ENCODE measurements at places on chromosomes 1 and 21.

DNA sequence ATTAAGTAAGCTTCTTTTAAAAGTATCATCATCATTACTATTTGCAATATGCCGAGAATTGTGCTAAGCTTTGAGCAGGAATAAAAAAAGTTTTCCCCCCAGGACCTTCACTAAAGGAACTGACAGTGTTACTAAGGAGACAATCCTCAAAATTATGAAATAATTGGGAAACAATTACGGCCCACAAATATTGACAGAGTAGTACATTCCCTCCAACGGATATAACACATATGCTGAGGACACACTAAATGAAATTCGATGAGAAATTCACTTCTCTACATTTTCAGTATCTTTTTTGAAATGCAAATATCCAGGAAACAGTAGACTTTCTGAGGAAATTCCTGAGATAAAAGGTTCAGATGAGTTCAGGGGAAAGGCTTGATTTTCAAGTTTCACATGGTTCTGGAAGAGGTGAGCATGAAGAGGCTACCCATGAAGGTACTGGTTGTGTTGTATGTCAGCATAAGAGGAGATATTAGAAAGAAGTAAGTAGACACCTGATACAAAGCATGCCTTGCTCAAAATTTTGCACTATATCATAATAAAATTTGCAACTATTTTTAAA is 171.2 kb upstream of the NR5A2 start:
- no peak for DNase-seq

GRCh38 chr1:181936768-181937581 is 124.5 kb downstream of the ZNF648 start:
- peak; percentile 17 for DNase-seq

DNA sequence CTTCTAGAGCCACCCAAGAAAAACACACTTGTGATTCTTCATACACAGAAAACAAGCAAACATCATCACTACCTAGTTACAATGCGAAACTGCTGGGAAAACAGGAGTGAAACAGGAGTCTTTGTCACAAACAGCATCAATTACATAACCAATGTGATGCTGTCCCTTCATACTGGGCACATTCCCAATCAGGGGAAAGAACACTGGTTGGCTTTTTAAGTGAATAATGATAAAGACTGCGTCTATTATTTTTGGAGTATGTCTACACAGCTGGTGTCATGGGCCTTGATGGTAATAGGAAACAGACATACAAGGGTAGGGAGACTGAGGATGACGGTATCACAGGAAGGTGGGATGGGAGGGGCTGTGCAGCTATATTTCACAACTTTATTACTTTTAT is 43.3 kb downstream of the SIPA1L2 start:
- no peak for DNase-seq

GRCh38 chr1:83807821-83808220 is 191.1 kb downstream of the TTLL7 start:
- DNase-seq, result no peak

- no peak for DNase-seq
Observed at GRCh38 chr1:89791064-89791726, 29.6 kb upstream of the LRRC8D start.

DNA sequence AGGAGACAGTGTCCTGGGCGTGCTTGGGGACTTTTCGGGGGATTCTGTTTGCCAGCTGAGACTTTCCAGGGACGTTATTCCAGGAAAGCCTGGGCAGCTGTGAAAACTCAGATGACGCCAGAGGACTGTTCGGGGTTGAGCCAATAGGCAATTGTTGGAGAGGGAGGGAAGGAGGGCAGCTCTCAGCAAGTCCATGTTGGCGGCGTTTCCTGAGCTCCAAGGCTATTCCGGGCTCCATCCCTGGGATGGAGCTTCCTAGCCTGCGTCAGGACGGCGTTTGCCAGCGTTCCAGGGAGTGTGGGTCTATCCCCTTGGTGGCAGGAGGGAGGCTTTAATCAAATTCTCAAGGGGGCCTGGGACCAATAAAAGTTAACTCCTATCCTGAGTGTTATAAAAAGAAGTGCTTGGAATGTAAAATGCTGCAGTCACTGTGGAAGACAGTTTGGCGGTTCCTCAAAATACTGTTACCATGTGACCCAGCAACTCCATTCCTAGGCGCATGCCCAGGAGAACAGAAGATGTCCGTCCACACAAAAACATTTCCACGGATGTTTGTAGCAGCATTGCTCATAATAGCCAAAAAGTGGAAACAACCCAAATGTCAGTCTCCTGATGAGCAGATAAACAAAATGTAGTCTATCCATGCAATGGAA is 15.2 kb downstream of the SLC27A3 start:
- no peak for DNase-seq

DNA sequence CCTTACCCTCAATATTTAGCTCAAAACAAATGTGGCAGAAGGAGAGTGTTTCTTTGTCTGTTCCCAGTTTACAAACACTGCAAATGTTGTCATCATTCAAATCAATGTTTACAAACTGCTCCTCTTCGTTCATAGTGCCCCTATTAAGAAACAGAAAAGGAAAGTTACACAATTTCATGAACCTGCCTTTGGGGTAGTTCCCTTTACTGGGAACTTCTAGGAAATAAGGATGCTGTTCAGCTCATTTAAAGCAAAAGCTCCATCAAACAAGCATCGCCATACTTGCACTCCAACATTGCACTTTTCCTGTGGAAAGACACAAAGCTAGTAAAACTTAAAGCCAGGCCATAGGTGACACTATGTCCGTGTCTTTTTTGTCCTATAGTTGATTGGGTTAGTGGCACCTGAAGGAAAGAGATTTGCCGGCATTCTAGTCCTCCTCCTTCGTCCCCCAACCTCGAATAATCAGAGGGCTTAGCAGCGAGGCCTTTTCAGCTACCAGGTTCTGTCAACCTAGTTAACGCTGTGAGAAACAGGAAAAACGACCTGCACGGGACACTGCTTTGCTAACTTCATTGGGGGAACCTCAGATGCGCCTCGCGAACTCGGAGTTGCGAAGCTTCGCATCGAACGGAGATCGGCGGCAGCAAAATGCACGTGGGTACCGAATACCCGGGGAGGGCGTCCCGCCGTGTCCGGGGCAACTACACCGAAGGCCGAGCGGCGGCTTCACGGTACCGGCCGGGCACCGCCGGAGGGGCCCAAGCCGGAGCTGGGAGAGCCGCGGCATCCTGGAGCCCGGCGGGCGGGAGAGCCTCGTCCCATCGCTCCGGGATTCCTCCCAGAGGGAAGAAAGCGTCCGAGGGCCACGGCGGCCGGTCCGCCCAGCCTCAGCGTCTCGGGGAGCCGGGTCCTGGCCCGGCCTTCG is 706 bp downstream of the C21orf91 start:
- DNase-seq, result no peak

- DNase-seq, result no peak
Observed at GRCh38 chr1:109671067-109671466, 3.2 kb downstream of the GSTM2 start.

DNA sequence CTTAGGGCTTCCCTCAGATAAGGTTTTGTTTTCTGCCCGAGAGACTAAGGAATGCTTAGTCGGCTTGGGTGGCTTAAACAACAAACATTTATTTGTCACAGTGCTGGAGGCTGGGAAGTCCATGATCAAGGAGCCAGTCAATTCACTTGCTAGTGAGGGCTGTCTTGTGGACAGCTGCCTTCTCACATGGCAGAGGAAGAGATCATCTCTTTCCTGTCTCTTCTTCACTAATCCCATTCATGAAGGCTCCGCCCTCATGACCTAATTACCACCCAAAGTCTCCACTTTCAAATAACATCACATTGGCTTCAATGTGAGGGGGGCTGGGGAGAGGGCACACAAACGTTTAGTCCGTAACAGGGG is 50.5 kb upstream of the IL12RB2 start:
- no peak for DNase-seq

- no peak for DNase-seq
Observed at GRCh38 chr1:153348511-153349362, at the start of gene PGLYRP4. Gene PGLYRP4, minus strand, starts transcription at chr1:153348841. Its CDS starts 909 bp downstream, at chr1:153347932.

DNA sequence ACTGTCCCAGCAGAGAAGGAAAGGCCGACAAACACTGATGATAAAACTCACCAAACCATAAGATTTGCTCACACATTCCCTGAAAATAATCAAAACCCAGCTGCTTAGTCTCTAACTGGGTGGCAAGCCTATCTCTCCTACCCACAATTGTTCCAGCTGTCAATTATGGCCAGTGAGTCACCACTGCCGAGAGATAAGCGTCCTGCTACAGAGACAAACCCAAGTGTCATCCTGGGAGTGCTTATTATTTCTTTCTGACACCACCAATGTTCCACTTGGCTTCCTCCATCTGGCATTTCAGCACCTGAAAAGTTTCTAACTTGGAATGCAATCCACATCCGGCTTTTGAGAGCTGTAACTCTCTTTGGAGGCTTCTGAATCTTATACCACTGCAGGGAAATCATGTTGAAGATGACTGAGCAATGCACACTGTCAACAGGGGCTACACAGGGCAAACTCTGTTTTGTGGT is 51.5 kb upstream of the VAV3 start:
- peak; percentile 86 for DNase-seq

- DNase-seq, result no peak
Observed at GRCh38 chr1:239835946-239836440, 255.7 kb upstream of the FMN2 start.

GRCh38 chr1:154812877-154813276 is 57.2 kb downstream of the KCNN3 start:
- no peak for DNase-seq

DNA sequence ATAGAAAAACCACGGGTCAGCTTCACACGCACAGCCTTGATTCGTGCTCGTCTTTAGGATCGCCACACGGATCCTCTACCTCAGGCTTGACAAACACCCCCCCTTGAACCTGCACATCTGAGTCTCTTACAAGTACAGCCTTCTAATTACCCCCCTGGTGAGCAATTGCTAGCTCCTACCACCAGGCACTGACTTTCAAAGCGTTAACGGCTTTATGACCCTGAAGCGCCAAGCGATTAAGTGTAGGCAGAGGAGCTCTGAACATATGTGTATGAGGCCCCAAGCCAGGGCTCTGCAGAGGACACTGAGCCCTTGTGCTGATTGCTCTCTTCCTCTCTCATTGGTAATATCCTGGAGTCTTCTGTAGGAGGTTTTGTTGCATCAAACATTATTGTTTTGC is 55.7 kb upstream of the EPHA8 start:
- DNase-seq, result no peak

- DNase-seq, result no peak
Observed at GRCh38 chr1:204335533-204335932, 24.2 kb downstream of the PLEKHA6 start.

GRCh38 chr1:56571448-56571847 is 7.9 kb downstream of the PLPP3 start:
- no peak for DNase-seq

DNA sequence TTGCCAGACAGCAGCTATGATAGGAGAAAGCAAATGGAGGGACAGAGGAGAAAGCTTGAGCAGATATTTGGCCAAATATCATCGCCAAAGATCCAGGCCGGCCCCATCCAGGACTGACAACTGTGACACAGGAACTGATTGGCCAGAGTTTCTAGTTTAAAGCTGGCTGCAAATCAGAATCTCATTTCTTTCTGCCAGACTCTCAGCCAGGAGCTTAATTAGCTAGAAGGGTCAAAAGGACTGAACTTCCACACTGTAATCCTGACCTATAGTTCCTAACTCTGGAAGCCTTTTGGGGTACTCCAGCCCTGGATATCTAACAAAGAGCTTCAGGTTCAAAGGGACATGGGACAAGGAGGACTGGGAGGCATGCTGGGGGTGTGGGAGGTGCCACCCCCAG is 106.7 kb upstream of the GNG12 start:
- no peak for DNase-seq

DNA sequence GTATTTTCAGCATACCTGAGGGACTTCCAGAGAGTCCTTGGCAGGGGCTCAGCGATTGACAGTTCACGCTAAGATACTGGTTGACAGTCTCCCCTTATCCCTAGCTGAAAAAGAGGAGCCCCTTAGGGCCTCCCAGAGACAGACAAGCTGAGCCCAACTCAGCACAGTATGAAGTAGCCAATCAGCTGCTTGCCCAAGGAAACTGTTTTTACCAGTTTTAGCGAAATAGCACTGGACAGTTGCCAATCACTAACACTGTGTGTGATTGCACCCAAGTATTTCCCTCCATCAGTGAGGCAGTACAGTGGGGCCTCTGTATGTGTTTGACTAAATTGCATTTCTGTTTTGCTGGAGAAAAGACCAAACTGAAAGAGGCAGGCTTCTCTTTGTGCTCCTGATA is 27.0 kb downstream of the KHDRBS1 start:
- DNase-seq, result no peak

DNA sequence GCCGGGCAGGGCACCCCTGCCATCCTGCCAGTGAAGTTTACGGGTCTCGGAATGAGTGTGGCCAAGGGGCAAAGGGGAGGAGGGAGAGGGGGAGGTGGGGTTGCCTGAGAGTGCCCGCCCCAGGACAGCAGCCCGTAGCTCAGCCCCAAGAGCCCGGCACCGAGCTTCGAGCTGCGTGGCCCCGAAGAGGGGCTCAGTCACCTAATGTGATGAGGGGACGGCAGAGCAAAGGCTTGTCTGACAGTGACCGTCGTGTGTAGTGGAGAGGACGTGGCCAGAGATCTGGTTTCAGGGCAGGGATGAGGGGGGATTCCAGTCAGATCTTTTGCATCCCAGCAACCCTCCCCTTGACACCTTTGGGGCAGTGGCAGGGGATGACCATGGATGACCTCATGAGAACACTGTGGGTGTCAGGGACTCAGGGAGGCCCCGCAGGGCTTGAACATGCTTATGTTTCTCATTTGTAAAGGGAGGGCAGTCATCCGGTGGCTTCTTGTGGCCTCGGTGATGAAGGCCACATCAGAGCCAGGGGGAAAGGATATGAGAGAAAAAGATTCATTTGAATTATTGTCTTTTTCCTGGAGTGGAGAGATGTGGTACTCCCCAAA is 1.1 kb upstream of the TRPM2 start:
- DNase-seq, result no peak

DNA sequence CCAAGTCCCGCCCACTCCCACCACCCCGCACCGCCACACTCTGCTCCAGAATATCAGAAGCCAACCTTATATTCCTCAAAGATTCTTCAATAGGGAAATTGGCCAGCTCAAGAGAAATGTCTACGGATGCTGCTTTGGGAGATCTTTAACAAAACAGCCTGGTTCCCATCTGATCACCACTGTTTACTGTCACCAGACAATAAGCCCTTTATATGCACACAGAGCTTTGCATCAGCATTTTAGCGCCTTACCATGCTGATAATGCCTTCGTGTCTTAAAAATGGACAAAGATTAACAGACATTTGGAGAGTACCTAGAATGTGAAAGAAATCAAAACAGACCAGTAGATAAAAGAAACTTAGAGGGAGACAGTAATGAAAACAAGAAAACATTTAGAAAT is 141.7 kb upstream of the SYT6 start:
- DNase-seq, result no peak

GRCh38 chr1:78255846-78256245 is 210.1 kb downstream of the GIPC2 start:
- no peak for DNase-seq

- no peak for DNase-seq
Observed at GRCh38 chr1:42266253-42267135, 68.5 kb downstream of the FOXJ3 start.

GRCh38 chr1:200628223-200628881 is 7.8 kb upstream of the KIF14 start:
- no peak for DNase-seq
